ENCODE measurements at places on chromosomes 5 and 9.

DNA sequence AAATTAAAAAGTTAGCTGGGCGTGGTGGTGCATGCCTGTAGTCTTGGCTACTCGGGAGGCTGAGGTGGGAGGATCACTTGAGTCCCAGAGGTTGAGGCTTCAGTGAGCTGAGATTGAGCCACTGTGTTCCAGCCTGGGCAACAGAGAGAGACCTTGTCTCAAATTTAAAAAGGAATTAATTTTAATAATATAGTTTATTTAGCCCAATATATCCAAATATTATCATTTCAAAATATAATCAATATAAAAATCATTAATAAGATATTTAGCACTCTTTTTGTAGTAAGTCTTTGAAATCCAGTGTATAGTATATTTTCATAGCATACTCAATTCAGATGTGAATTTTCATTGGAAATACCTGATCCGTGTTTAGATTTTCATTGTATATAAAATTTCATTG, 43.2 kb upstream of the ORM1 start:
- no peak for DNase-seq

- no peak for DNase-seq
Measured at GRCh38 chr9:127172066-127172707, 49.8 kb upstream of the ANGPTL2 start.

DNA sequence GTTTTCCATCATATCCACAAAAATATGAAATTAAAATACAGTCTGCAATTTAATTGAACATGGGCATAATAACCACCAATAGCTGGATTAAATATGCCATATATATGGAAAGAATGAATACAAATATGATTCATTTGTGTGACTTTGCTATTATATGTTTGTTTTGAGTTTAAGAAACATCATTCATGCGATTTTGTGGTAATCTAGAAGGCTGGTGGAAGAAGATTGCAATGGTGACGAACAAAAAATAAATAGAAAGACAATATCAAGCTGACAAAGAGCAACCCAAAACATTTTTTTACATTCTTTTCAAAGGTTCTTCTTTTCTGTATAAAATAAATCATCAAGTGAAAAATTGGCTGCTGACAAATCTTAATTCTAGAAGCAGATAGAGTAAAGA, 610.0 kb downstream of the MAT2B start:
- no peak for DNase-seq

- no peak for DNase-seq
Measured at GRCh38 chr5:92956886-92957285, 624.1 kb downstream of the NR2F1-AS1 start.

DNA sequence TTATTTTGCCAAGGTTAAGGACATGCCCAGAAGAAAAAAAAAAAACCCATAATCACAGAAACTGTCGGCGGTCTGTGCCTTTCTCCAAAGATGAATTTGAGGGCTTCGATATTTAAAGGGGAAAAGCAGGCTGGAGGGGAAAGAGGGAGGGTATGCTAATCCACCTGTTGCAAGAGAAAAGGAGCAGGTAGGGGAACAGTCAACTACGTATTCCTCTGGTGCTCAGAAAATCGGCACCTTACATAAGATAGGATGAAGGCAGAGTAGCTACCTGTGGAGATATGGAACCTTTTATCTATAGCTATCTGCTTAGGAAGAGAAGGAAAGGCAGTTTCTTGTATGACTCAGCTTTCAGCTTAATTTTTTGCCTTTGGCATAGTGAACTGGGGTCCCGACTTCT, 77.7 kb downstream of the PTCD2 start:
- DNase-seq: no peak

DNA sequence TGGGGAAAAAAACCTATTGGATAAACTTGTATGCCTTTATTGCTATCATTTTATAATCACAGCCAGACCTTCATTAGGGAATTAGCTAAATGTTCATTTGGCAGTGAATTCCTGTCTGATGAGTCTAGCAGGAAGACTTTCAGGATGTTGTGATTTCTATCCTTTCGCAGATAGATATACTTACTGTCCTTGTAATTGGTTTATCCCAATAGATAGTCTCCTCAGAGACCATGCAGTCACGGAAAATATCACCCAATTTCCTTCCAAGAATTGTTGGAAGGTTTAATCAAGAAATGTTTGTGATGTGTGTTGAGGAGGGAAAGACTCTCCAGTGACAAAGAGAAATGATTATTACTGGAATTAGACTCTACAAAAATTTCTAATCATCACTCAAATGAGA, 1937.9 kb upstream of the WWC1 start:
- DNase-seq: no peak

- DNase-seq: no peak
Measured at GRCh38 chr5:96753848-96754247, 53.9 kb downstream of the ERAP1 start.

DNA sequence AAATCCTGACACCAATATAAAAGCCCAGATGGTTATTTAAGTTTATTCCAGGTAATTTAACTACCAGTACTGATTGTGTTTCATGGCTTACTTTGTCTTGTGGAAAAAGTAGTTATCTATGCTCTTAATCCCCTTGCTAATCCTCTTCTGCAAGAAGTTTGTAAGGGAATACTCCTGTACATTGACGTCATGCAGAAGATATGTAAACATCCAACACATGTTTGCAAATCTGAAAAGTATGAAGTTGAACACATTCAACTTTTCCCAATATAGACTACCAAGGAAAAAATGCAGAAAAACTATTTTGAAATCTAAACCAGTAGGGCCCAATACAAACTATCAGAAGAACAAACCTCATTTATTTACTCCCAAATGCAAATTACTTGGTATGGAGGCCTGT, 56.3 kb upstream of the ELL2 start:
- DNase-seq: no peak

DNA sequence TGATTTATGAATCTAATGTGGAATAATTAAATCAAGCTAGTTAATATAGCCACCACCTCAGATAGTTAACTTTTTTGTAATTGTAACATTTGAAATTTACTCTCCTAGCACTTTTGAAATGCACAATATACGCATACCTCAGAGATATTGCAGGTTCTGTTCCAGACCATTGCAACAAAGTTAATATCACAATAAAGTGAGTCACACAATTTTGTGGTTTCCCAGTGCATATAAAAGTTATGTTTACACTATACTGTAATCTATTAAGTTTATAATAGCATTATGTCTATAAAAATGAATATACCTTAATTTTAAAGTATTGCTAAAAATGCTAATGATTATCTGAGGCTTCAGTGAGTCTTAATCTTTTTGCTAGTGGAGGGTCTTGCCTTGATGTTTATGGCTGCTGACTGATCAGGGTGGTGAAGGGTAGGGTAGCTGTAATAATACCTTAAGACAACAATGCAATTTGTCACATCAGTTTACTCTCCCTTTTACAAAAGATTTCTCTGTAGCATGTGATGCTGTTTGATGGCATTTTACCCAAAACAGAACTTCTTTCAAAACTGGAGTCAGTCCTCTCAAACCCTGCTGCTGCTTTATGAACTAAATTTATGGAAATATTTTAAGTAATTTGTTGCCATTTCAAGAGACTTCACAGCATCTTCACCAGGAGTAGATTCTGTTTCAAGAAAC, 235.1 kb upstream of the ADAMTSL1 start:
- no peak for DNase-seq

- DNase-seq: no peak
Measured at GRCh38 chr5:95925378-95925744, 36.3 kb downstream of the ELL2 start.

DNA sequence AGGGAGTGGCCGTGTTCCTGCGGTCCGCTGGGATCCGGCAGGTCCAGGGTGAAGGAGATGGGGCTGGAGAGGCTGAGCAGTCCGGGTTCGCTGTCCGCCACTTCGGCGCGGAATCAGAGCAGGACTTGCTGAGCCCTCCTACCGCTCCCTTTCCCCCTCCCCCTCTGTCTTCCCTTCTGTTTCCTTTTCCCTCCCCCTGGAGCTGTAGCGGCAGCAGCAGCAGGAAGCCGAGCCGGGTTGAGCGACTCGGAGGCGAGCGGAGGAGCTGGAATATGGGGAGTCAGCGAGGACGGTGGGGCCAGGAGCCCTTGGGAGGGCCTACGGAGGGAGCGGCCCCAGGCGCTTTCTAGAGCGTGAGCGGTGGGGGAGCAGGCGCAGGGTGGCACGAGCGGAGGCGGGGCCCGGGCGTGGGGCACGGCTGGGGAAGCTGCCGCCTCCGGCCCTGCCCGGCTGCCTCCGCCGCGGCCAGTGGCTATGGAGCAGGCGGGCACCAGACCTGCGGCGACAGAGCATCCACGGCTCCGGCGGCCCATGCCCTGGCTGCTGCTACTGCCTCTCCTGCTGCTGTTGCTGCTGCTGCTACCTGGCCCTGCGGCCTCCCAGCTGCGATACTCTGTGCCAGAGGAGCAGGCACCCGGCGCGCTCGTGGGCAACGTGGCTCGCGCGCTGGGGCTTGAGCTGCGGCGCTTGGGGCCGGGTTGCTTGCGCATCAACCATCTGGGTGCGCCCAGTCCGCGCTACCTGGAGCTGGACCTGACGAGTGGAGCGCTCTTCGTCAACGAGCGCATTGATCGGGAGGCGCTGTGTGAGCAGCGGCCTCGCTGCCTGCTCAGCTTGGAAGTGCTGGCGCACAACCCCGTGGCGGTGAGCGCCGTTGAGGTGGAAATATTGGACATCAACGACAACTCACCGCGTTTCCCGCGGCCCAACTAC, at the start of gene PCDHAC2:
PCDHAC2 (plus strand) TSS at position 184 of the 933 bp plus-strand sequence; CDS start at position 475, 291 bp downstream.
- DNase-seq: no peak

DNA sequence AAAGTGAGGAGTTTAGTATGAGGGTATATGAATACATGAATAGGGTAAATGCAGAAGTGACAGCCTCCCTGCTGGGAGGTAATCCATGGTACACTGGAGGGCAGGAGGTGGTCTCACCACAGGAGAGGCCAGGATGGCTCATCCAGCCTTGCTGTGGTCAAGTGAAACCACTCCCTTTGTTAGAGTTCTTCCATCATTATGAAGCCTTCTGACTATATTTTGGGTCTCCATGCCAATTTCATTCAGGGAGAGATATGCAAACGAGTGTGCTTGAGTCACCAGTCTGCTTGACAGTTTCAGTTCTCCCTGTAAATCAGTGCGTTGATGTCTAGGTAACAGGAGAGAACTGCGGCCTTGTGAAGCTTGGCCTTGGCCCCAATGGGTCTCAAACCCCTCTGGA, 16.4 kb downstream of the PPP3R2 start:
- DNase-seq: peak; percentile 5

GRCh38 chr5:135185481-135186065, 151.5 kb upstream of the PITX1 start:
- DNase-seq: no peak

GRCh38 chr5:33444542-33444941, 3.8 kb downstream of the TARS1 start:
- DNase-seq: no peak

DNA sequence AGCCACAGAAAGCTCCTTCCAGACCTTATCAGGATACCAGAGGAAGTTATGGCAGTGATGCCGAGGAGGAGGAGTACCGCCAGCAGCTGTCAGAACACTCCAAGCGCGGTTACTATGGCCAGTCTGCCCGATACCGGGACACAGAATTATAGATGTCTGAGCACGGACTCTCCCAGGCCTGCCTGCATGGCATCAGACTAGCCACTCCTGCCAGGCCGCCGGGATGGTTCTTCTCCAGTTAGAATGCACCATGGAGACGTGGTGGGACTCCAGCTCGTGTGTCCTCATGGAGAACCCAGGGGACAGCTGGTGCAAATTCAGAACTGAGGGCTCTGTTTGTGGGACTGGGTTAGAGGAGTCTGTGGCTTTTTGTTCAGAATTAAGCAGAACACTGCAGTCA, 70.8 kb upstream of the ENTREP1 start:
- no peak for DNase-seq
